ENCODE measurements at places on chromosomes 7 and 10. TPM values are rescaled to one million over a fixed set of nuclear protein-coding genes. Genes with fewer than 3 reads are reported as not detected.

CFAP70 gene
- total RNA-seq, result 0.06 TPM

CYP3A5 gene
- total RNA-seq, result 9.9 TPM

AFAP1L2 gene
- not detected for total RNA-seq

TFPI2 gene
- total RNA-seq, result 7.8 TPM

CDHR1 gene
- total RNA-seq, result 0.20 TPM

GPR158 gene
- total RNA-seq, result not detected

DNA sequence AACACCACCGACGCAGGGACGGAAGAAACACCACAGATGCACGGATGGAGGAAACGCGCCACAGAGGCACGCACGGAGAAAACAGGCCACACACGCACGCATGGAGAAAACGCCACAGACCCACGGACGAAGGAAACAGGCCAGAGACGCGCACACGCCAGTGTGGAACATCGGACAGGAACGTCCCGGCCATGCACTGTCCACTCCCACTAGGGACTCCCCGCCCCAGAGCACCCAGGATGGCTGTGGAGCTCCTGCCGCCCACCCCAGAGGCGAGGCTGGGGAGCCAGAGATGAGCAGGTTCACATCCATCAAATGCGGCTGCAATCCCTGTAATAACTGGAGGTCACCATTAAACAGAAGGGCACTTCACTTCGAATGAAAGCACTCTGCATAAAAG is 17.3 kb downstream of the DIP2C start:
- no peak overlapping the region for H3K4me3 ChIP-seq
- H3K36me3 ChIP-seq, result no peaks in the 10 kb centered on the region
- H3K27ac ChIP-seq, result no peak overlapping the region
- DNase-seq, result no peak
- no peaks in the 10 kb centered on the region for H3K27me3 ChIP-seq
- peaks cover 6% of the 10 kb centered on the region for H3K4me1 ChIP-seq

GRCh38 chr7:5382281-5382892 is 41.2 kb downstream of the TNRC18 start:
- peak overlapping the region; percentile 18 for H3K4me3 ChIP-seq
- DNase-seq, result peak; percentile 92
- peaks cover 5% of the 10 kb centered on the region for H3K36me3 ChIP-seq
- peak overlapping the region; percentile 69 for H3K27ac ChIP-seq

GRCh38 chr7:80249619-80250295 is 115.1 kb downstream of the GNAI1 start:
- no peak for DNase-seq
- H3K27me3 ChIP-seq, result no peaks in the 10 kb centered on the region

GRCh38 chr10:75294866-75295701 is 59.3 kb upstream of the COMTD1 start:
- DNase-seq, result peak; percentile 67
- H3K27ac ChIP-seq, result no peak overlapping the region
- no peaks in the 10 kb centered on the region for H3K36me3 ChIP-seq
- H3K4me1 ChIP-seq, result peaks cover 6% of the 10 kb centered on the region

DNA sequence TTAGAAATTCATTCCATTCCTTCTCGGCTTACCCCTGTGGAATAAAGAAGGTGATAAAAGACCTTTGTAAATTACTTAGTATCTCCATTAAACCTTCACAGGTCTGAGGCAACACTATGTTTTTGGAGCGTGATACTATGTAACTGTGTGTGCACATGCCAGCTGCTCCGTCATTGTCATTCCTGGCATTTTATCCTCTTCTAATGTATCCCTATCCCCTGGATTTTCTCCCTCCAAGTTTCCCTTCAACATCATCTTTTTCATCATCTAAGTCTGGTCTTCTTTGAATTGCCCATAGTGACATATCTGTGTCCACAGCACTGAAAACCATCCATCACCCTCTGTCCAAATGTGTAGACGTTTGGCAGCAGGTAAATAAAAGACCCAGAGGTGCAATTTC is 125.7 kb downstream of the TEX36 start:
- no peak overlapping the region for H3K27ac ChIP-seq
- DNase-seq, result no peak
- H3K36me3 ChIP-seq, result no peaks in the 10 kb centered on the region
- H3K4me3 ChIP-seq, result no peak overlapping the region
- peaks cover 26% of the 10 kb centered on the region for H3K27me3 ChIP-seq

DNA sequence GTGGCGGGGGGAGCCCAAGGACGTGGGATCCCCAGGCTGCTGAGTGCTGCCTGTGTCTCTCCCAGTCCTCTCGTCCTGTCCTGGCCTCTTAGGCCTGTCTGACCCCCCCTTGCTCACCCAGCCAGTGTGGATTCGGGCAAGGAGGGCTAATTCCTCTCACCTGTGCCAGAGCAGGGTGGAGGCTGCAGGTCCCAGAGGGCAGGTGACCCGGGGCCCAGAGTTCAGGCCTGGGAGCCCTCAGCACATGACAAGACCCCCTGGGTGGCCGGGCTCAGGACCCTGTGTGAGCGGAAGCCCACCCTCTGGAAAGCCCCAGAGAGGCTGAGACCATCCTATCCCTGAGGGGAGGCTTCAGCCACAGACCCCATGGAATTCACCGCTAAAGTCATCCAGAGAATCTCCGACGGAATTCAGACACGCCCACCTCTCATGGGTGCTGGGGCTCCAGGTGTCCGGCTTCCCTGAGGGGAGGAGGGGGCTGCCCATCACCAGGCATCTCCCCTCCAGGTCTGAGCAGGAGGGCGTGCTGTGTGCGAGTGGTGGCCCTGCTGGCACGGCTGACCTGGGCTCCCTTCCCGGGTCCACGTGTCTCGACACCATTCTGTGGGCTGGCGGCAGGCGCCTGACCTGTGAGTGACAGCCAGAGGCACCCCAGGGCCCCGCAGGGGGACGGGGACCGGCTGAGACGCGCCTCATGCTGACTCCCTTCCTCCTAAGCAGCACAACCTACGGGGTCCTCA is 5.0 kb downstream of the KNDC1 start:
- H3K27me3 ChIP-seq, result peaks cover 58% of the 10 kb centered on the region
- H3K27ac ChIP-seq, result no peak overlapping the region
- peaks cover 5% of the 10 kb centered on the region for H3K4me1 ChIP-seq
- no peak for DNase-seq
- H3K4me3 ChIP-seq, result no peak overlapping the region

- peak overlapping the region; percentile 94 for H3K27ac ChIP-seq
- H3K36me3 ChIP-seq, result peaks cover 44% of the 10 kb centered on the region
- no peaks in the 10 kb centered on the region for H3K27me3 ChIP-seq
- H3K4me1 ChIP-seq, result peaks cover 7% of the 10 kb centered on the region
- peak overlapping the region; percentile 99 for H3K4me3 ChIP-seq
These were observed 1.2 kb downstream of the HSPA14 start for GRCh38 chr10:14839305-14839695.

DNA sequence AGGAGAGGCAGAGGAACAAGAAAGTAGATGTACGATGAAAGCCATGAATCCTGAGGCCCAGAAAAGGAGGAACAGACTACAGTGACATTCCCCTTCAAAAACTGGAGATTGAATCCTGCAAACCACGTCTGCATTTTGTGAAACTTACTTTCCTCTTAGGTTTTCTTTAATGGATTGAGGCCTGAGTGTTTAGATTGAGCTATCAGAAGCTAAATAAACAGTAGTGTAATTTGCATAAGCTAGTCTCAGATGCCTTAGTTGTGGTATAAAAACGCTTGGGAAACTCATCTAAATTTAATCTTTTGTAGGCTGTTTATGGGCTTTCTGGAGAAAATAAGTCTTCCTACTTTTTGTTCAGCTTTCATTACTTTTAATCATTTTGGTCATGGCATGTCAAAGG is 94.8 kb upstream of the HDAC9 start:
- H3K4me1 ChIP-seq, result no peaks in the 10 kb centered on the region
- no peaks in the 10 kb centered on the region for H3K36me3 ChIP-seq
- no peak for DNase-seq
- no peak overlapping the region for H3K27ac ChIP-seq

GRCh38 chr7:18831943-18832342 is 285.5 kb downstream of the TWIST1 start:
- H3K4me1 ChIP-seq, result peaks cover 59% of the 10 kb centered on the region
- H3K27me3 ChIP-seq, result no peaks in the 10 kb centered on the region
- no peak overlapping the region for H3K4me3 ChIP-seq
- no peak overlapping the region for H3K27ac ChIP-seq
- H3K36me3 ChIP-seq, result no peaks in the 10 kb centered on the region

Measured in A673 (cell line).